ENCODE measurements at places on chromosomes 11 and 22.

DNA sequence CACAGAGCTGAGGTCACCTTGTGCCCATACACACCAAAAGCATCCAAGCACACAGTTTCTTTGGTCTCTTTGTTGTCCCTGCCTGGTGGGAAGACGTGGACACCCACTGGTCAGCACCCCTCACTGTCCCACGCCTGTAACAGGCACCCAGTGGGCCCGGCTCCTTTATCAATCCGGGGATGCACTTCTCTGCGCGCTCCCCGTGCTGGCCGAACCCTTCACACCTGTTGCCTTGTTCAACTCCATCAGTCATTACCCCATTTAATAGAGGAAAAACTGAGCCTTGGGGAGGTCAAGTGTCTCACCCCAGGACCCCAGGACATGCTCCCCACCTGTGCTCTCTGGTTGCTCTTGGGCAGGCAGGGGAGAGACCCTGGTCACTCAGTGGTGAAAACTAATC is 49.7 kb upstream of the FGF3 start:
- no peak for DNase-seq

DNA sequence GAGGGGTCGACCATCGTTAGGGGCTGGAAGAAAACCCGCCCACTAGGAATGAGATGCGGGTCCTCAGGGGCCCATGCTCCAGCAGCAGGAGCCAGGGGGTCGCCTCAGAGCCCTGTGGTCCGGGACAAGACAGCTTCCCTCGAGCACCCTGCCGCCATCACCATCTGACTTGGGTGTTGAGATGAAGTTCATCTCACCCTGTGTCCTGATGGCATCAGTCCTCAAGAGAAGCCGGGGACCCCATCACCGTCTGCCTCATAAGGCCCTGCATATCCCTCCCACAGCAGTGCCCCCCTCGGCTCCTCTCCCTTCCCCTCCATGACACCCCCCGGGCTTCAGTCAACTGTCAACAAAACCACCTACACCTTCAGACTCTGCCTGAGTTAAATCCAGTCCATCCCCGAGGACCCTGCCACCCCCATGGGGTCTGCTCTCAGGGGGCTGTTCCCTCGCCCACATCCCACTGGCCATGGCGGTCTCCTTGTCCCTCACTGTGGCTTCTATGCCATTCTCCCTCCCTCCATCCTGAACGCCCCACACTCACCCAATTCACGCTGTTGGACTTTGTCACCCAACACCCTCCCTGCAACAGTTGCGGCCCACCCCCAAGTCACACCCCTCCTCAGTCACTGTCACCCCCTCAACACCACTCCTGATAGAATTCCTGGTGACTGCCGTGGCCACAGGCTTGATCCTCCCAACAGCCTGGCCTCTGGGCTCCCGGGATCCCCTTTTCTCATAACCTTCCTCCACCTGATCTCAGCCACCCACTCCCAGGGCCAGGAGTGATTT is 87.7 kb upstream of the RTL6 start:
- DNase-seq = no peak

GRCh38 chr22:39898997-39899396 is 1.9 kb upstream of the GRAP2 start:
- DNase-seq = peak; percentile 87

DNA sequence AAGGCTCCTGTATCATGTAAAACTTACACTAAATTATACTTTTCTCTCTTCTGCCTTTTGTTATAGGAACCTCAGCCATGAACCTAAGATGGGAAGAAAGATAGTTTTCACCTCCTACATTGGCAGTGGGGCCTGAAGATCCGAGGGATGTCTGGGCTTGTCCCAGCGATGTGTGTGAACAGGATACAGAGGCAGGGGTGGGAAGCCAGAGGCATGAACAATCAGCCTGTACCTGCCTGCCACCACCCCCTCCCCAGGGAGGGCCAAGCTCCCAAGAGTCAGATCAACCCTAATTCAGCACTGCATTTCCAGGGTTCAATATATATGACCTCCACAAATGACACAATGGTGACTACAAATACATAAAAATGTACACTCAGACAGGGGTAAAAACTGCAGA is 9.4 kb downstream of the KIAA0930 start:
- DNase-seq = no peak

GRCh38 chr11:45110562-45110961 is 35.9 kb upstream of the PRDM11 start:
- peak; percentile 69 for DNase-seq

- DNase-seq = no peak
Measured at GRCh38 chr11:96026310-96026709, 102.4 kb upstream of the MTMR2 start.

DNA sequence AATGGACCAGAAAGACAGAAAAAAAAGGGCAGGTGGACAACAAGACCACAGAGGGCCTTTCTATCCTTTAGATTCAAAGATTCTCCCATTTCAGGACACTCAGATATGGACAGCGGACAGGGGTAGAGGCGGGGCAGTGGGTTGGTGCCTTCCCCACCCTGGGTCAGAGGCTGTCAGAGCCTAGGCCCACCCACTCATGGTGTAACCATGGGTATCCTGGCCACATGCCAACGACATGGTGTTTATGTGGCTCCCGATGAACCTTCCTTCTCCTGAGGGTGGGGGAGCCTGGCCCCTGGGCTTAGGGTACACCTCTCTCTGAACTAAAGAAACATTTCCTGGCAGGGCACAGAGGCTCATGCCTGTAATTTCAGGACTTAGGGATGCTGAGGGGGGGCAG is 14.3 kb upstream of the P2RY2 start:
- DNase-seq = peak; percentile 55
